ENCODE measurements at places on chromosomes 3 and 15. TPM values are rescaled to one million over a fixed set of nuclear protein-coding genes. Genes with fewer than 3 reads are reported as not detected.

Gene GOLGA6L10
- total RNA-seq = 0.93 TPM

- no peaks in the 10 kb centered on the region for H3K4me1 ChIP-seq
- no peaks in the 10 kb centered on the region for H3K27me3 ChIP-seq
- H3K27ac ChIP-seq = no peak overlapping the region
Observed at GRCh38 chr15:28068930-28069329, 30.2 kb downstream of the OCA2 start.

Gene GOLGA8T
- total RNA-seq = not detected

Gene SOX14
- total RNA-seq = not detected

Gene NR2F2
- total RNA-seq = not detected

DNA sequence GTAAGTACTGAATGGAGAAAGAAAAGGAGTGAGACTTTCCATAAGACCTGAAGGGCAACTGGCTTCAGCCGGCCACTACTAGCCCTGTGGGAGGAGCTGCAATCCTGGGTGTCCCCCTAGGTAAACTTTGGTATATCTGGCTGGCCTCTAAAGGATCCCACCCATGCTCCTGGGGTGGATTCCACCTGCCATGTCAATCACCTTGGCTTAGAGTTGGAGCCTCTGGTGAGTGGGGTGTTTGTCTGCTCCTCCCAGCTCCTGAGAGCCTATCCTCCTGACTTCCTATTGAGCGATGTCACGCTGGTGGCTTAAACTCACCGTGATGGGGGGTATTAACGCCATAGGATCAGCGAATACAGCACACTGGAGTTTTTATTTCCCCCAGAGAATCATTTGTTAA, 2.6 kb downstream of the SPTBN5 start:
- H3K27me3 ChIP-seq = no peaks in the 10 kb centered on the region
- H3K4me1 ChIP-seq = peaks cover 69% of the 10 kb centered on the region
- no peaks in the 10 kb centered on the region for H3K36me3 ChIP-seq
